ENCODE measurements at places on chromosomes 1 and 21.

GRCh38 chr1:231702331-231702730 is 75.7 kb downstream of the DISC1 start:
- DNase-seq: no peak

GRCh38 chr1:4089421-4090175 is 189.5 kb upstream of the C1orf174 start:
- no peak for DNase-seq

- no peak for DNase-seq
Measured at GRCh38 chr1:228989176-228989575, 253.9 kb downstream of the RHOU start.

- DNase-seq: no peak
Measured at GRCh38 chr1:63238721-63239120, 83.6 kb upstream of the FOXD3 start.

GRCh38 chr1:218705911-218706893 is 361.1 kb downstream of the TGFB2 start:
- DNase-seq: no peak

DNA sequence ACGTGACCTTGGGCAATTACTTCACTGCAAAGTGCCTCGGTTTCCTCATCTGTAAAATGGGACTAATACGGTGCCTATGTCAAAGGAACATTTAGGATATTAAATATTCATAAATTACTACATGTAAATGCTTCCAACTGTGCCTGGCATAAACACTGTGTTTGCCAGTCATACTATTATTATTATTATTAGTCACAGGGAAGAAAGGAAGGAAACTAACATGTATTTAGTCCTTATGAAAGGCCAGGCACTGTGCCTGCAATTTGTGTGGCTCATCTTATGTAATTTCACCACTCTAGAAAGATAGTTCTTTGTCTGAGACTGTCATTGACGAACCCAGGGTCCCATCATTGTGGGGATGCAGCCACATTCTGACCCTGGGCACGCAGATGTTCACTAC is 45.0 kb downstream of the EPHB2 start:
- no peak for DNase-seq

GRCh38 chr1:83701355-83701754 is 297.6 kb downstream of the TTLL7 start:
- no peak for DNase-seq

DNA sequence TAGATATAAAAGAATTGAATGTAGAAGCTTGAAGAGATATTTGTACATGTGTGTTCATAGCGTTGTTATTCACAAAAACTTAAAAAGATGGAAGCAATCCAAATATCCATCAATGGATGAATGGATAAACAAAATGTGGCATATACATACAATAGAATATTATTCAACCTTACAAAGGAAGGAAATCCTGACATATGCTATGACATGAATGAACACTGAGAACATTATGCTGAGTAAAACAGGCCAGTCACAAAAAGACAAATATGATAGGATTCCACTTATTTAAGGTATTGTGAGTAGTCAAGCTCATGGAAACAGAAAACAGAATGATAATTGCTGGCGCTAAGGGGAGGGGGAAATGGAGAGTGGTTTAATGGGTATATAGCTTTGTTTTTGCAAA is 47.0 kb upstream of the DYRK1A start:
- DNase-seq: no peak

GRCh38 chr1:11802616-11802972 is 3.2 kb downstream of the MTHFR start:
- peak; percentile 41 for DNase-seq

- no peak for DNase-seq
Measured at GRCh38 chr1:94539496-94539895, 2.1 kb downstream of the F3 start.

DNA sequence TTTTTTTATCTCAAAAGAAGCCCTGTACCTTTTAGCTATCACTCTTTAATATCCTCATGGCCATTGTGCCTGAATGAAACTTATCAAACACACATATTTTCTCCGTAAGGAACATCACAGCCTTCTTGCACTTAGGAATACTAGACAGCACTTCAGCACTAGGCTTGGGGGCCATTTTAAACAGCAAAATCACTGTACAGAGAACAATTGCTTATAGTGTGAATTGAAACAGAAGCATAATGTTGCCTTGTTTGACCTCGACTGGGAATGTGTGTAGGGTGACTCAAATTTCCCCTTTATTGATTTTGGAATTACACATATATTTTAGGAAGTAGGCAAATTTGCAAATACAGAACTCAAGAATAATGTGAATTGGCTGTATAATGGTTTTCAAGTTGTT is 36.4 kb downstream of the KYAT3 start:
- DNase-seq: no peak

DNA sequence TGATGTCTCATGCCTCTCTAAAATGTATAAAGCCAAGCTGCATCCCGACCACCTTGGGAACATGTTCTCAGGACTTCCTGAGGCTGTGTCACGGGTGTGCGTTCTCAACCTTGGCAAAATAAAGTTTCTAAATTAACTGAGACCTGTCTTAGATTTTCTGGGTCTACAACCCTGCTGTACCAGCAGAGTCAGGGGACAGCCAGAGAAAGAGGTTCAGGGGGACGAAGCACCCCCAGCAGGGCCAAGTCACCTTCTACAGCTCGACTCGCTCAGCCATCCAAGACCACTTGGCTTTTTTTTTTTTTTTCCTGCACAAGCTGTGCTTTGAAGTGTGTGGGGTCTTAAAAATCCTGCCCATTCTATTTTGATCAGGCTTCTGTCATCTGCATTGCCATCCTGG is 28.5 kb upstream of the PDE9A start:
- DNase-seq: no peak

- no peak for DNase-seq
Measured at GRCh38 chr1:25971066-25971810, 26.6 kb downstream of the PAFAH2 start.

GRCh38 chr1:151286619-151287340 is 4.7 kb downstream of the ZNF687 start:
- no peak for DNase-seq

DNA sequence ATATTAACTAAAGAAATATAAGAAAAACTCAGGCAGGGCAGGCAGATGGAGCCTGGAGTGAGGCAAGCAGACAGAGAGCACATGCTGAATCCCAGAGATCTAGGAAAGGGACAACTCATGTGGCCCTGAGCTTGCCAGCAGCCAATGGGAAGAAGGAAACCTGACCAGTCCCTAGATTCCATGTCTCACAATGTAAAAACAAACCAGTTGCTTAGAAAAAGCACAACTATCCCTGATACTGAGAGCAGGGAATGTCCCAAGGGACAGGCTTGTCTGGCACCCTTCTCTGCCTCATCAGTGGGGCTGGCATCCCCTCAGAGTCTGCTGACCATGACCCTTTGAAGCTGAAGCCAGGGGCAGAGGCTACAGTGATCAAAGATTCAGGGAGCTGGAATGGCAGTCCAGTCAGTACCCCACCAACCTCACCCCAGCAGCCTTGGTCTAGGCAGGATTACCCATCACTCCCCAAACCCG is 27.8 kb downstream of the HSPG2 start:
- DNase-seq: no peak

GRCh38 chr1:2528966-2529783 is 888 bp downstream of the HES5 start:
- peak; percentile 70 for DNase-seq

DNA sequence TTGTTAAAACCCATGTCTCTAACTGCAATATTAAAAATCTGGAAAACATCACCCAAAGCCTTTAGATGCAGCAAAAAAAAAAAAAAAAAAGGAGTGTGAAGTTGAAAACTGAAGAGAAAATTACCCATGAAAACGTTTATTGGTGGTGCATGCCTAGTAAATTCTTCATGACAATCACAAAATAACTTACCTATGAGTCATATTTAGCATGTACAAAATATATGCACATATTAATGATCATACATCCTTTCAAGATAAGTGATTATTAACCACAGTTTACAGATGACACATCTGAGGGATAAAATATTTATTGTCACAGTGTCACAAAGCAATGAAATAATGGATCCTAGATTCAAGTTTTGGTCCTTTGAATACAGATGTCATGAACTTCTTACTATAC is 505.2 kb upstream of the NR5A2 start:
- no peak for DNase-seq

- DNase-seq: no peak
Measured at GRCh38 chr1:150703427-150703826, 6.5 kb upstream of the GOLPH3L start.

GRCh38 chr1:234564035-234565029 is 45.6 kb downstream of the IRF2BP2 start:
- no peak for DNase-seq

DNA sequence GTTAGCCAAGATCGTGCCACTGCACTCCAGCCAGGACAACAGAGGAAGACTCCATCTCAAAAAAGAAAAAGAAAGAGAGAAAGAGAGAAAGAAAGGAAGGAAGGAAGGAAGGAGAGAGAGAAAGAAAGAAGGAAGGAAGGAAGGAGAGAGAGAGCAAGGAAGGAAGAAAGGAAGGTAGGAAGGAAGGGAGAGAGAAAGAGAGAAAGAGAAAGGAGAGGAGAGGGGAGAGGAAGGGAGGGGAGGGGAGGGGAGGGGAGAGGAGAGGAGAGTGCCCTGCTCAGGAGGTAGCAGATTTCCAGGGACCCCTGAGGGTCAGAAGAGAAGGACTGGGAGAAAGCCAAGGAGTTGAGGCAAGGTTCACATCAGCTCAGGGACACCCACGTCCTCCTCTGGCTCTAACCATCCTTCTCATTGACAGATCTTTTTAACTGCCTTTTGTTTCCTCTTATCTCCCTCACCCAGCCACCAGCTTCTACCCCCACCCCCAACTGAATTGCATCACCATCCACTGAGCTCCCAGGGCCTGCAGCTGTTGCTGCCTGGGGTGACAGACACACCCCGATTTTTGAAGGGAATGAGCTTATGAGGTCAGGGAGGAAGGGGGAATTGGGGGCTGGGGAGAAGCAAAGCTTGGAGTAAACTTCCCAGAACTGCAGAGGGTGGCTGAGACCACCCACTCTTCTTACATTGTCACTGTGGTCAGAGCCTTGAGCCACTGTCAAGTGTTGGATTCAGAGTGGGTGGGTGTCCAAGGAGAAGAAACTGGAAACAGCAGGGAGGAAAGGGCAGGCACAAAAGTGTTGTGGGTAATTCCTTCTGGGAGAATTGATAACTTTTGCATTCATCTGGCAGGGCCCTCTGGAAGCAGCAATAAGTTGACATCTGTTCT is 91.6 kb downstream of the GLUL start:
- no peak for DNase-seq

DNA sequence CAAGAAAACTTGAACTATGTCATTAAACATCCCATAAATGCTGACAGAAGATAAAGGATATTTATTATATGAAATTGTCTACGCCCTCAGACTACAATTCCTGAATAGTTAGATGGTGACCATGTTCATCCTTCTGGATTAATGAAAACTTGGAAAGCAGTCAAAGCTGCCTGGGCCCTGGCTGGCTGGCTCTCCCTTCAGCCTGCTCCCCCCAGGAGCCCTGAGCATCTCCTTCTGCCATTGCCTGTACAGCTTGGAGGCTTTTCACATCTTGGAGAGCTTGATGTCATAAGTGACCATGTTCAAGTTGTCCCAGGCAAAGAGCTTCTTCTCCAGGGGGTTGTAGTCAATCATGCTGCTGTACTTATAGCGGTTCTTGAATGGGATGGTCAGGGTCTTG is 13.6 kb downstream of the MYOCOS start:
- DNase-seq: no peak

DNA sequence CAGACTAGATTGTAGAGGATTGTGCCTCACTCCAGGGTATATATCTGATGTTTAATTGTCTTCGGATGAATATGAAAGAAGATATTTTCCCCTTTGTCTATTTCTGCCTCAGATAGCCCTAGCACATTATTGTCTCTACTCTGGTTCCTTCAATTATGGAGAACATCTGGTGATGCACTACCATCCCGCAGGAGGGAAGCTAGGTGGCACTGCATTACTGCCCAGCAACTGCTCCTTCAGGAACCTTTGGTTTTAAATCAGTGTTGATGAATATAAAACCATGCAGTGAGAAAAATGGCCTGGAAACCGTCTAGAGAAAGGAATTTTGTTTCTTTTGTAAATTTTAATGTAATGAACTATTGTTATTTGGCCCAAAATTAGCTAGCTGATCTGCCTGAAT is 68.5 kb downstream of the GPR88 start:
- no peak for DNase-seq

- no peak for DNase-seq
Measured at GRCh38 chr1:210531475-210532222, 202.9 kb downstream of the HHAT start.

DNA sequence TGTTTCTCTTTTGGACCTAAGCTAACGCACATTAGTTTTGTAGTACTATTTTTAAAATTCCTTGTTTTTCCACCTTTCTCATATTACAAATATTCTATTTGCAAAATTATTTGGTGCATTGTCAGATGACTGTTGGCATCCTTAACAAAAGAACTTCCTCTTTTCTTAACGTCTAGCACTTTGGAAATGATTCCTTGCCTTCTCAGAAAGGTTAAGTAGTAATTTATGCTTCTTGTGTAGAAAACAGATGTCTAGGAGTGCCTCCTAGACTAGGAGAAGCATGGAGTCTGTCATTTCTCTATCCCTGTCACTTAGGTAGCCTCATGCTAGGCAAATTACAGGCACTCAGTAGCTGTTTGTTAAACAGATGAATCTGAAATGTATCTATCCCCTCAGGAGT is 64.4 kb downstream of the HSPA13 start:
- no peak for DNase-seq

DNA sequence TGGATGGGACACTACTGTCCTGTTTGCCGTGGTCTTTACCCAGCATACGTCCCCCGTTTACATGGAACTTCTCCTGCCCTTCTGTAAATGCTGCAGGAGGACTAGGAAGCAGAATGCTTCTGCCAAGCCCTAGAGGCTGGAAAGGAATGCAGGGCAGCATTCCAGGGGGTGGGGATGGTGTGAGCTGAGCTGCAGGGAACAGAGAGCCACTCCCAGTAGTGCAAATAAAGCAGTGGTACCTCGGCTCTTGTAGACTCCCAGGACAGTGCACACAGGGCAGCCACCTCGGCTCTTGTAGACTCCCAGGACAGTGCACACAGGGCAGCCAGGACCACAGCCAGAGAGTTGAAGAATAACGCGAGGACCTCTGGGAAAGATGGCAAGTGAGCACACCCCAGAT is 35.4 kb downstream of the PTPRU start:
- no peak for DNase-seq

DNA sequence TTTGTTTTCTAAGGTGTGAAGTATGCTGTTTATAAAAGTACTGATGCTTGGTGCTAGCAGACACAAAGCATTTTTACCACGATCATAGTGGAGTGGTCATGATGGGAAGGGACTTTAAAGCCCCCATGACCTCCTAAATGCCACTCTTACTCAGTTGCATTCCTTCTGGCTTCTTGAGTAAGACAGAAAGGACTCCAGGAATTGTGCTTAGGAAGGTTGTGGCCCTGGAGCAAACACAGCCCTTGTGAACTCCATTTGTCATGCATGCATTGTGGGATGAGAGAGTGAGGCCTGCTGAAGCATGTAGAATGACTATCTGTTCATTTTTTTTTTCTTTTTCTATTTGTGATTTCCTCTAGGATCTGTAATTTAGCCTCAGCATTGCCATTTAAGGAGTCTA is 34.2 kb downstream of the AK5 start:
- no peak for DNase-seq

- peak; percentile 73 for DNase-seq
Measured at GRCh38 chr1:6423321-6423999, 1.1 kb upstream of the ESPN start.

Data from glutamatergic neuron (in vitro differentiated cells).